ENCODE measurements at places on chromosomes 1 and 21.

DNA sequence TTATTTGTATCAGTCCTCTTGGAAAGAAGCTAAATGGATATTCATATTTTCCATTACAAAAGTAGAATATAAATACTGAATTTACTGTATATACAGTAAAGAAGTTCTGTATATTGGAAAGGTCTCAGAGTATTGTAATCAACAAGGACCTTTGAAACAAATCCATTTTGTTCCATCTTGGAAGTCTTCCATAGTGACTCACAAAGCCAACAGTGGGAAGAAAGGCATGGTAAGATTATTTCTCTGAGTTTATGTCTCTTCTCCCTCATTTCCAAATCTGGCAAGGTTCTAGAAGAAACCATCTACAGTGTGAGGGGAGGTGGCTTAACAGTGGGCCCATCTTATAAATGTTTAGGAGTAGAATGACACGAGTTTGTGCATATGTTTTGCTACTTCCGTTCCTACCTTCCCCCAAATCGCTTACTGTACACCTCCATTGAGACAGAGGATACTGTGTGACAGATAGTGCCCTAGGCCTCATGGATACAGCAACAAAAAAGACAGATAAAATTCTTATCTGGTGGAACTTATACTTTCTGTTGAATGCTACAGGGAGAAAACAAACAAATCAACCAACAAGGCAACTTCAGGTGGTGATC is 22.1 kb upstream of the SSX2IP start:
- DNase-seq: no peak

DNA sequence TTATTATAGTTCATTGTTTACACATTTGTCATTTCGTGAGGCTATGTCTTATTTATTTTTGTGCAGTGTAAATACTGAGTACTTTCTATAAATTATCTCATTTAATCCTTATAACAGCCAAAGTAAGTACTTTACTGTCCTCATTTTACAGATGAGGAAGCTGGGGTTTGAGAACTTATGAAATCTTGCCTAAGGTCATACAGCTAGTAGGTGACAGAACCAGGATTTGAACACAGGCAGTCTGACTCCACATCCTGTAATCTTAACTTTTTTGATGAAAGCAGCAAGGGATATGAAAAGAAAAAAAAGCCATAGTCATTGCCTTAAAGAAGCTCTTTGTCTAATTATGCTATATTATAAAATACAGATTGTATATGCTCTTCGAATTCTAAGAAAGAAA is 107.1 kb upstream of the BMP8A start:
- DNase-seq: no peak

- DNase-seq: no peak
These were observed 2.1 kb upstream of the SELENON start for GRCh38 chr1:25797939-25798338.

- no peak for DNase-seq
These were observed 8.0 kb downstream of the RUNX3 start for GRCh38 chr1:24921938-24922662.

DNA sequence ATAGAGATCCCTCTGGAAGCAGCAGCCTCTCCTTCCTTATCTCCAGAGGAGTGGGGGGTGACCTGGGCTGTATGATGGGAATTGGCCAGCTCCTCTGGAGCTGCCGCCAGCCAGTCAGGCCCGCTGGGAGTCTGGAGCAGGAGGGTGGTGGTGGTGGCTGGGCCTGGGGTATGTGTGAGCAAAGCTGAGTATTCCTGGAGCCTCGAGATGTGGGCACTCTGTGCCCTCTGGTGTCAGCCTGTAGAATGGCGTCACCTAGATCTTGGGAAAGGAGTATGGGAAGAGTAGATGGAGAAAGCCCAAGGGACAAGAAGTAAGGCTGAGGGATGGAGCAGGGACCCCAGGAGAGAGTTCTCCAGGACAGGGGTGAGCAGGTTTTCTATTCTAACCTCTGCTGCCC is 16.0 kb downstream of the VANGL2 start:
- no peak for DNase-seq

DNA sequence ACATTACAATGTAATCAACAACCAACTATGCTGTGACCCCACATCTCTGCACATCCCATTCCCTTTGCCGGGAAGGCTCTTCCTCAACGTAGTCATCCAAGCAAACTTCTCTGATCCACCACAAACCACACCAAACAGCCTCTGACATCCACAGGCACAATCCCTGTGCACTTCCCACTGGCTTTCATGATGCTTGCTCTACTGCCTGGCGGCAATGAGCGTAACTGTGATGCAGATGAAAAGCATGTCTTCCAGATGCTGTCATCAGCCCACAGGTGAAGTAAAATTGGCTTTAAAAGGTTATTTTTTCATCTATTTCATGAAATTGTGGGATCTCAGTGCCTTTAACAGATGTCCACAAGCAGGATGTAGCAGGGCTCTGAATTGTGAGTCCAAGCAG is 635.2 kb downstream of the SMYD3 start:
- no peak for DNase-seq

- DNase-seq: no peak
These were observed 36.7 kb downstream of the NEK2 start for GRCh38 chr1:211638689-211639101.

DNA sequence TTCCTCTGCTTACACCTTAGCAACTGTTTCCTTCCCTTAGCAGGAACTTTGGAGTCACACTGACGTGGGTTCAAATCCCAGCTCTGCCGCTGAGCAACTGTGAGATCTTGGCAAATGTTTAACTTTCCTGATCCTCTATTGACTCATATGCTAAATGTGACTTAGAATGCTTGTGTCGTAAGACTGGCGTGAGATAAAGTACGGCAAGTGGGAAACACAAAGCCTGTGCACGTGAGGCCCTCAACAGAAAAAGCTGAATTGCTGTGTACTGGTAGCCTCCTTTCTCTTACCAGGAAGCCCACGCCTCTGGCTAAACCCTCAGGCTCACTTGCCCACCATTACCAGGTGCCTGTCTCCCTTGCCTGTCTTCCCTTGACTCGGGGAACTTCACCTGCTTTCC is 135.4 kb upstream of the TNR start:
- no peak for DNase-seq

GRCh38 chr1:43302721-43303470 is 2.1 kb downstream of the TIE1 start:
- no peak for DNase-seq

- DNase-seq: no peak
These were observed 31.7 kb upstream of the CD55 start for GRCh38 chr1:207289756-207290155.

GRCh38 chr1:153866045-153866850 is 56.5 kb downstream of the GATAD2B start:
- no peak for DNase-seq

GRCh38 chr1:51423073-51423821 is 92.9 kb upstream of the TTC39A start:
- no peak for DNase-seq
